ENCODE measurements at places on chromosomes 3 and 15.

DNA sequence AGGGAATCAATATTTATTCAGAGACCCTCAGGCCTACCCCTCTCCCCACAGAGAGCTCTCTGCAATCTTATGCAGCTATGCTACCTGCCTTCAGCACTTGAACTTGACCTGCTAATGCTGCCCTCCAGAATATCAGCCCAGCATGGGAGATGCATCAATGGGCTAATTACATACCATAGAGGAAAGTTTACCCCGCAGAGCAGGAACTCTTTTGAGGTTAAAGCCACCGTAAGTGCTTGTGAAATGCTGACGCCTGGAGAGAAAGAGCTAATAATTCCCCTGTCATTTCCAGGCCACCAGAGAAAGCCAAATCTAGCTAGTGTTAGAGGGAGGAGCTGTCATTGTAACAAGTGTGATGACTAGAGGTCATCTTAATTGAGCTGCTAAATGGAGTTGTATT is 127.5 kb downstream of the CHST2 start:
- DNase-seq, result no peak

DNA sequence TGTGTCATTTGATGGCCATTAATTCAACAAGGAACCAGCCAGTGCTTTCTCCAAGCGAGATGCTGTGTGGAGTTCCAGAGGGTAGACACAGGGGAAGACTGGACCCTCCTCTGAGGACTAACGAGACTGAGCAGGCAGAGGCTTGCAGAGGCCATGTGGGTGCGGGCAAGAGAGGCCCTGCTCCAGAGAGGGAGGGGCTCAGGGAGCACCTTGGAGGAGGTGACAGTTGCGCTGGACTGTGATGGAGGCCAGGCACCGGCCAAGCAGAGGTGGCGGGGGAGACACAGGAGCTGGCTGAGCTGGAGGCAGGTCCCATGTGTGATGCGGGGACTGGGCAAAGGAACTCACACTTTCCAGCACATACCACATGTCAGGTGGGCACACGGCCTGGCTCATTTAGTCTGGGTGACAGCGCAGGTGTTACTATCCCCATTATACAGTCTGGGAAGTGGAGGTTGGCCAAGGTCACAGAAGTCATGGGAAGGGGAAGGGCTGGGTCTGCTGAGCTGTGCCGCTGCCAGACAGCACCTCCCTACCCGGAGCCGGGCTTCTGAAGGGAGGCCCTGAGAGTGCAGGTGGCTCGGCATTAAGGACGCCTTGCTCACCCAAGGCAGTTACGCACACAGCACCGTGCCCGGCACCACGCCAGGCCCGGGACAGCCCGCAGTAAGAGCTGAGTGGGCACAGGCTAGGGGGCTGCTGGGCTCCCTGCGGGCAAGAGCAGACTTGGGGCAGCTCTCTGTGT is 3.7 kb downstream of the MELTF start:
- no peak for DNase-seq

- DNase-seq, result no peak
Measured at GRCh38 chr3:174242311-174243041, 616.7 kb upstream of the NAALADL2 start.

DNA sequence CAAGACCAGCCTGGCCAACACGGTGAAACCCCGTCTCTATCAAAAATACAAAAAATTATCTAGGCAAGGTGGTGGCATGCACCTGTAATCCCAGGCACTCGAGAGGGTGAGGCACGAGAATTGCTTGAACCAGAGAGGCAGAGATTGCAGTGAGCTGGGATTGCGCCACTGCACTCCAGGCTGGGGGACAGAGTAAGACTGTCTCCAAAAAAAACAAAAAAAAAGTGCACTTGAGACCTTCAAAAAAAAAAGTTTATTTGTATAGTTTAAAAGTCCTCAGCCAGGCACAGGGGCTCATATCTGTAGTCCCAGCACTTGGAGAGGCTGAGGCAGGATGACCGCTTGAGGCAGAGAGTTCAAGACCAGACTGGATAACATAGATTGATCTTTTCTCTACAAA is 2.1 kb downstream of the PBRM1 start:
- no peak for DNase-seq

- no peak for DNase-seq
Measured at GRCh38 chr3:83457551-83457950, 1501.2 kb upstream of the CADM2 start.

DNA sequence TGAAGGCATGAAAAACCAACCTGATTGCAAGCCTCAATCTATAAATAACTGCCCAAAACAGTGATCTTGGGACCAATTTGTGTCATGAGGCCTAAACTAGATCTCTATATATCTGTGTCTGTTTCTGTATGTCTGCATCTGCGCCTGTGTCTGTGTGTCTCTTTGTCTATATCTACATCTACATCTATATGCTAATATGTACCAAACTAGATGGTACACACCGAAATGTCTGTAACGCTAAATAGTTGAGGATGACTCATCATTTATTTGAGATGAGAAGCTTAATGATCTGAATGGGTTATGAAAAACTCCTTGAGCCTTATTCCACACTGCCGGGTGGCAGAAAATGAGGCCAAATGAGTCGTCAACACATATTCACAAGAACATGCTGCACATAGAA is 982.3 kb downstream of the ROBO2 start:
- no peak for DNase-seq

DNA sequence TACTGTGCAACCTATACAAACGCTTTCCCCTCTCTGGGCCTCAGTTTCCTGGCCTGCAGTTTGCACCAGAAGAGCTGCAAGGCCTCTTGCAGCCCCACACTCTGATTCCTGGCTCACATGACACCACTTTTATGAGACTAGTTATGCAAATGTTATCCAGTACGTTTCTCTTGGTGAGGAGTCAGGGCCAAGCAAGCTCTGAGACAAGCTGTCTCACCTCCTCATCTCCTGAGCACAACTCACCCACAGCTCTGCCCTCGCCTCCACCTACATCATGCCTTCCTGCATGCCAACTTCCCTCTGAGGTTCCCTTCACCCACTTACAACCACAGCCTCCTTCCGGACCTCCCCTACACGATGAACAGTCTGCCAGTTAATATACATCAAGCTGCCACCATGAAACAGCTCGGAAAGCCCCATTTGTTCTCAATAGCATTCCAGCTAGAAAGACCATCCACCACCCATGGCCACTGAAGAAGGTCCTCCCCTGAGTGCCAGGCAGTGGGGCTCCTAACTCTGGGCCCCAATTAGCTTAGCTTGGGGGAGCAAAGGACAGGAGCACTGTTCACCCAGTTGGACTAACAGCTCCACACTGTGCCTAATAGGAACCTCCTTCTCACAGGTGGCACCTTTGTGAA is 25.0 kb downstream of the CRYGS start:
- no peak for DNase-seq

GRCh38 chr15:101320501-101321052 is 25.5 kb upstream of the SNRPA1 start:
- DNase-seq, result peak; percentile 27

GRCh38 chr15:65801229-65801805 is 9.2 kb upstream of the DENND4A start:
- DNase-seq, result no peak

DNA sequence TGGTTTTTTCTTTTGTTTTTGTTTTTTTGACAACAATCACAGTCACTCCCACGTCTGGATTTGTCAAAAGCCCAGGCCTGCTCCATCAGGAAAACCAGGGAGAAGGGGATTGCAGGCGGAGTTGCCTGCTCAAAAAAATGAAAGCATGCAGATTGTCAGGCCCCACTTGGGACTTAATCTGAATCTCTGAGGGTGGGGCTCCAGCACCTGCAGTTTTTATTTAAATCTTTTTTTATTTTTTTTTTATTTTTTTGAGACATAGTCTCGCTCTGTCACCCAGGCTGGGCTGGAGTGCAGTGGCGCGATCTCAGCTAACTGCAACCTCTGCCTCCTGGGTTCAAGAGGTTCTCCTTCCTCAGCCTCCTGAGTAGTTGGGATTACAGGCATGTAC is 140.9 kb downstream of the FOXP1 start:
- no peak for DNase-seq

DNA sequence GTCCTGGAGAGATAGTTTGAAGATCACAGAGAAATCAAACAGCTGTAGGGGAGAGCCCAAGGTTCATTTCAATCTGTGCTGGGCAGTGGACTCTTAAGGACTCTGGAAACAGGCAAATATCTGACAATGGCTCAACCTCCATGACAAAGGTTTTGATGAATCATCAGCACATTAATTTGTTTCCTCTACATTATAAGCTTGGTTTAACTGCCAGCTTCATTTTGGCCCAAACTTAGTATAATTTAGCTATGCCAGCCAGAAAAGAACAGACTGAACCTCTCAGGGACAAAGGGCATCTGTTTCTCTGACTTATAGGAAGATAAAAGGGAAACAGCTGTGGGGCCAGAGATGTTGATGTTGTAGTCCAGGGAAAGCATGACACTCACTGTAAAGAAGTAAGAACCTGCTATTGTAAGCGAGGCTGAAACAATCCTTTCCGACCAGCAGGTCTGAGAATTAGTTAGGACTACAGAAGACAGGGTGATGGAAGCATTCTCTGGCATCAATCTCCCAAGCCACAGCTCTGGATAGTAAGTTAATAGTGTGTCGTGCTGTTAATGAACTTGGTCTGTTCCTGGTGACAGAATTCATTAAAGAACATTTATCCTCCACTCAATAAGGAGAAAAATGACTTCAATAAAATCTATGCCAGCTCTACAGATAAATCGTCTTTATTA is 110.1 kb downstream of the KCNMB2 start:
- no peak for DNase-seq

- DNase-seq, result no peak
Measured at GRCh38 chr3:151873398-151873797, at the start of gene SUCNR1. SUCNR1 (plus strand) TSS chr3:151873643; CDS start chr3:151879893, 6,250 bp downstream.

DNA sequence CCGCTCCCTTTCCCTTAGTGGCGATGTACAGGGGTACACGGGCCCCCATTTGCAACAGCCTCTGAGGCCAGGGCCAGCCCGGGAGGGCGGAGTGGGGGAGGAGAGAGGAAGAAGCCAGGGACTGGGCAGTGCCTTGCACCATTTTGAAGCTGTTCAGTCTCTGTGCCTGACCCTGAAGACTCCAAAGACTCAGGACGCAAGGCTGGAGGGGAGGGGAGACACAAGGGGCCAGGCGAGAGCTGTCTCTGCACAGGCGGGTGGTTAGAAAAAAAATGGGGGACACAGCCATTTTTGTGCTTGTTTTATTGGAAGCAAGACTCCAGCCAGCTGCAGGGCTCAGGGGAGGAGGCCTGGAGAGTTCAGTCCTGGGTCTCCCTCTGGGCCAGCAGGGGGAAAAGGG is 1.6 kb downstream of the RPP25 start:
- DNase-seq, result no peak

- DNase-seq, result no peak
Measured at GRCh38 chr3:125005676-125006075, 50.1 kb downstream of the HEG1 start.

- DNase-seq, result no peak
Measured at GRCh38 chr3:28853830-28854229, 427.0 kb upstream of the RBMS3 start.

GRCh38 chr15:52100807-52101442 is 11.7 kb downstream of the BCL2L10 start:
- peak; percentile 65 for DNase-seq

GRCh38 chr3:10926256-10926810 is 66.2 kb upstream of the SLC6A1 start:
- no peak for DNase-seq

DNA sequence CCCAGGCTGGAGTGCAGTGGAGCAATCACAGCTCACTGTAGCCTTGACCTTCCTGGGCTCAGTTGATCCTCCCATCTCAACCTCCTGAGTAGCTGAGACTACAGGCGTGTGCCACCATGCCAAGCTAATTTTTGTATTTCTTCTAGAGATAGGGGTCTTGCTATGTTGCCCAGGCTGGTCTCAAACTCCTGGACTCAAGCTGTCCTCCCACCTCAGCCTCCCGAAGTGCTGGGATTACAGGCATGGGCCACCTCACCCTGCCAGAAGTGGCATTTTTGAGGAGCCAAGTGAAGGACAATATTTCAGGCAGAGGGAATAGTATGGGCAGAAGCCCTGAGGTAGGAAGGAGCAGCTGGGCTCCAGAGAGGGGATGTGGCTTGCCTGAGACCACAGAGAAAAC is 4.7 kb downstream of the ANKDD1A start:
- DNase-seq, result no peak

GRCh38 chr3:115187149-115187757 is 40.2 kb upstream of the ZBTB20 start:
- DNase-seq, result no peak

GRCh38 chr3:72093992-72094334 is 309.0 kb upstream of the PROK2 start:
- DNase-seq, result no peak

GRCh38 chr3:76051145-76051544 is 265.8 kb upstream of the ZNF717 start:
- DNase-seq, result no peak

- no peak for DNase-seq
Measured at GRCh38 chr15:40878785-40879184, 4.8 kb upstream of the RHOV start.

DNA sequence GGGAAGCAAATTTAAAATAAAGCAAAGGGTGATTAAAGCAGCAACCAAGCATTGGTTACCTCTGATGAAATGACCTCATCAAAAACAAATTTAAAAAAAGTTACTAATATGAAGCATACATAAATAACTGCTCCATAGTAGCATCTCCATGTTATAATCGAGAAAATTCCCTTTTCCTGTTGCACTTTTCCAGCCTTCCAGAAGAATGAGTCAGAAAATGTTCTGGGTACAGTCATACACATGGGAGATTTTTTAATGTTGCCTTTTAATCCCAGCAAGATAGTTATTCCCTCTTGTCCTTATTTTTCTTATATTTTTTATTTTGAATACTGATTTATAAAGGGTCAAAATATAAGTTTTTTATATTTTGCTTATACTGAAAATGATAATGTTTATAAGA is 2.6 kb upstream of the TMCO5A start:
- no peak for DNase-seq

- no peak for DNase-seq
Measured at GRCh38 chr15:29376590-29376989, 107.0 kb upstream of the NSMCE3 start.

DNA sequence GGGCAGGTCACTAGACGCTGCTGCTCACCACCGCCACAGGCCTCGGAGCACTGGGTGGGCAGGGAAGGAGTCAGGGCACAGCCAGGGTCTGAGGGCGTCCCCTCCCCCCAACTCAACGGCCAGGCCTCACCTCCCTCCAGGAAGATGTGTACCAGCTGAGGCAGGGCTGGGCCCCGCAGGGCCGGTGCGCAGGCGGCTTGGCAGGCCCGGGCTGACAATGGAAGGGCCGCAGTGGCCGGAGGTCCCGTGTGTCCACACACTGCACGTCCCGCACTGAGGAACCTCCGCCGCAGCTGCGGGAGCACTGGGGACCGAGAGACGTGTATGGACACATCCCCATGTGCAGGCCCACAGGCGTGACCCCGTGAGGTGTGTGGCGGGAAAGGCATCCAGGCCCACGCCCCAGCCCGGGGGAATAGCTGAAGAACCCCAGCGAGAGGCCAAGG is 47.4 kb downstream of the ADAMTS7 start:
- DNase-seq, result no peak

DNA sequence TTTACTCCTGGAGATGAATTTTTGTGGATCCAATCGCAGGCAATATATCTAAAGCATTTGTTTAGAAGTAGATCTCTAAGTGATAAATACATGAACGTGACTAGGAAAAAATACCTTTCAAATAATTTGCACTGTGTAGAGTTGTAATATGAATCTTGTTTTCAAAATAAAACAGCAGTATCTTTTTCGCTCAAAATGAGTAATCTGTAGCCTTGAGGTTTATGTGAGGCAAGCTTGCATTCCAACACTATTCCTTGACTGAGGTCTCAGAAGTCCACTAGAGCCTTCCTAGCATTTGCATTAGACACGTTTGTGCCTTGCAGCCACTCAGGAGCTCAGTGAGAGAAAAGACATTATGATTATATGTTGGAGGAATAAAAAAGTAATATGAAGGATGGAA is 138.3 kb upstream of the ROBO1 start:
- no peak for DNase-seq
